ENCODE measurements at places on chromosomes 5 and 9.

DNA sequence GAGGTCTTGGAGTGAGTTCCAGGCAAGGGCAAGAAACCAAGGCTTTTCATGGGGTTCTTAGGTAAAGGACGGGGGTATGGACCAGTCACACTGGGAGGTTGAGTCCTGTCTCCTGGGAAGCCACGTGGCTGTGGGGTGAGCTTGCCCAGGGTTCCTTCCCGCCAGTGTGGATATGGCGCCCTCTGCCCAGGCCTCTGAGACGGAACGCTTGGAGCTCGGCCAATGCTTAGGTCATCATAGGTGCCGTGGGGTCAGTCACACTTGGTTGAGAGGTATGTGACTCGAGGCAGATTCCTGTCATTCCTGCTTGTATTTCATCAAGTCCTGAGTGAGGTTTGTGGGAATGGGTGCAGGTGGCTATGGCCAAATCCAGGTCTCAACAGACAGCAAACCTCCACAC lies 46.2 kb downstream of the TENT4A start:
- DNase-seq, result no peak

- no peak for DNase-seq
These were observed 188.3 kb downstream of the GADD45G start for GRCh38 chr9:89793124-89793495.

GRCh38 chr9:3733039-3733408 lies 207.2 kb upstream of the RFX3 start:
- no peak for DNase-seq

- DNase-seq, result no peak
These were observed 7.5 kb upstream of the PSAT1 start for GRCh38 chr9:78289474-78289873.

DNA sequence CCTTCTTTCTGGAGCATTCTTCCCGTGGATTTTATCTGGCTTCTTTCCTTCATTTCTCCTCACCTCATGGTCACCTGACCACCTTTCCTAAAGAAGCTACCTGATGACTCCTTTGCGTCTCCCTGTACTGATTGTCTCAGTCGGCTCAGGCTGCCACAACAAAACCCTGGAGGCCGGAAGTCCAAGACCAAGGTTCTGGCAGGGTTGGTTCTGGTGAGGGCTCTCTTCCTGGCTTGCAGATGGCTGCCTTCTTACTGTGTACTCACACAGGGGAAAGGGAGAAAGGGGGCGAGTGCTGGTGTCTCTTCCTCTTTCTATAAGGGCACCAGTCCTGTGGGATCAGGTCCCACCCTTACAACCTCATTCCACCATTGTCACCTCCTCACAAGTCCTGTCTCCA lies 140.0 kb downstream of the SYK start:
- no peak for DNase-seq

GRCh38 chr9:69155341-69156030 lies 18.6 kb upstream of the TJP2 start:
- DNase-seq, result no peak

- no peak for DNase-seq
These were observed 178.8 kb upstream of the C9orf72 start for GRCh38 chr9:27752069-27752468.

- no peak for DNase-seq
These were observed 399.0 kb downstream of the MED10 start for GRCh38 chr5:5979377-5979760.

DNA sequence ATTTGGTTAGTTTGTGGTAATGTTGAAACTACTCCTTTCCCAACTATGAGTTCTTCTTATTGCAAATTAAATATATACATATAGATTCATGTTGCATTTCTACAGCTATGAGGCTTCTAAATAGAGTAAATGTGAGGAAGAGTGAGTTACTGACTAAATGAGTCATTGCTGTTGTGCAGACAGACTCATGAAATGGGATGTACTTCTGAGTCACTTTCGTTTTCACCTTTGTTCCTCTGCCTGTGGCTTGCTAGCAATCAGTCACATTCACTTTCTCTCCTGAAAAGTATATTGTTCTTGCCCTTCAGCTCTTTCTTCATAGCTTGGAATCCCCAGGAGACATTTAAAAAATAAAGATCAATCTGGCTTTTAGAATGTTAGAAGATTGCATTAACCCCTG lies 295.5 kb upstream of the SMC2 start:
- DNase-seq, result no peak

- no peak for DNase-seq
These were observed 459.7 kb downstream of the BNC2 start for GRCh38 chr9:16410601-16411280.

GRCh38 chr9:37447111-37447510 lies 18.1 kb downstream of the ZBTB5 start:
- no peak for DNase-seq

- DNase-seq, result no peak
These were observed 85.4 kb downstream of the SLC1A3 start for GRCh38 chr5:36691696-36692371.

- no peak for DNase-seq
These were observed 823 bp downstream of the ST6GALNAC6 start for GRCh38 chr9:127898433-127899127.

GRCh38 chr9:92232190-92232589 lies 61.3 kb downstream of the IARS1 start:
- DNase-seq, result no peak

DNA sequence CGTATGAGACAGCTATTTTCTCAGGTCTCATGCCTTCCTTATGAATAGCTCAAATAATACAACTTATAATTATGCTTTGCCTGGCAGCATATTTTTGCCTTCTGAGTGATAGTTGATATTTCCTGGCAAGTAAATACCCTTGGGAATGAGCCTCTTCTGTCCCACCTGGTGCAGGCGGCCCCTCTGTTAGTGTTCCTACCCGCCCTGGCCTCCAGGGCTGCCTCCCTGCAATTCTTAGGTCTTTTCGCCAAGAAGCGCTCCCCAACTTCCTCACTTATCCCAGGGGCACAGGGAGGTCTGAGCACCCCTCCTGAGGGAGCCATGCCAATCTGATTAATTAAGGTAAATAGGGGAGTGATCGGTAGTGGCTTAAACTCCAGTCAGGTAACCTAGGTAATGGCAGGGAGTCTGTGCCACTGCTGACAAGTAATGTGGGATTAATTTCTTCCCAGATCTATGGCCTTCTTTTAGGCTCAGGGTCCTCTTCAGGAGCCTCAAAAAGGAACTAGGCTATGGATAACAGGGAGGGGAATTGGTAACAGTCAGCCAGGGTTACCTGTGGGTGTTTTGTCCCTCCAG lies 81.5 kb downstream of the GALNT10 start:
- no peak for DNase-seq

GRCh38 chr9:6047020-6047419 lies 31.6 kb upstream of the RANBP6 start:
- DNase-seq, result no peak

DNA sequence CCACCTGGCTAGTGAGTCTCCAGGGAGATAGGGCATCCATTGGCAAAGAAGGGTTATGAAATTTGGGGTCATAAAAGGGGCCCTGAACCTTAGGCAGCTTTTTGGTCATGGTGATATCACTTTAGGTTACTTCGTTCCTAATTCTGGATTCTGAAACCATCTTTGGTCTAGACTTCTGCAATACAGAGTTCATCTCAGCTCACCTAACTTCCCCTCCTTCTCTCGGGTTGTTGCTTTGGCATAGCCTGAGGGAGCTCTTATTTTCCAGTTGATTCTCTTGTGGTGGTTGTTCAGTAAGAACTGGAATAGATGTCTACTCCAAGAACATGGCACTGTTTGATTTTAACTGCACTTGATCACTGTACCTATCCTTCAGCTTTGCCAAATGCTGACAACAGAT lies 148.9 kb upstream of the RUSC2 start:
- no peak for DNase-seq
